ENCODE measurements at places on chromosomes 5 and 9.

DNA sequence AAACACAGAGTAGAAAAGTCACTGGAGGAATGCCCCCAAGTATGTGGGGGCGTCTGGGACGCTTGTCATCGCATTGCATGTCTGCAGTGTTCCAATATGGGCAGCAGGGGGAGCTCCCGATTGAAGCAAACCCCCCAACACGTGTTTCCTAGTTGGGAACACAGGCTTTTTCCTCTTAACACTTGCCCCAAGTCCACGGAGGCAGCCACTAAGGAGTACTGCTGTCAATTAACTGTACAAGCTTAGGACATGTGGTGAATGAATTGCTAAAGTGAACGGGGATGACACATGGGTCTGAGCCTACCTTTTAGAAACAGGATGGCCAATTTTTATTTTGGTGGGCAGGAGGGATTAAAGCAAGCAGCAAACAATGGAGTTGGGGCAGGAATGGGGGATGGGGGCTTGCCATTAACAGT is 2.2 kb downstream of the GABRB2 start:
- no peak for DNase-seq

GRCh38 chr5:123344816-123345426 is 78.3 kb downstream of the CEP120 start:
- DNase-seq, result no peak

GRCh38 chr9:33143241-33143661 is 23.9 kb downstream of the B4GALT1 start:
- DNase-seq, result peak; percentile 94

GRCh38 chr9:131473198-131473885 is 29.4 kb upstream of the POMT1 start:
- DNase-seq, result no peak

Data from epithelial cell of proximal tubule (primary cell).